ENCODE measurements at places on chromosomes 2 and 18. TPM values are rescaled to one million over a fixed set of nuclear protein-coding genes. Genes with fewer than 3 reads are reported as not detected.
A peak's percentile ranks its signal among the peaks of the same experiment; 100 is the strongest.

Gene SLC1A4
- 16.7 TPM for total RNA-seq

DNA sequence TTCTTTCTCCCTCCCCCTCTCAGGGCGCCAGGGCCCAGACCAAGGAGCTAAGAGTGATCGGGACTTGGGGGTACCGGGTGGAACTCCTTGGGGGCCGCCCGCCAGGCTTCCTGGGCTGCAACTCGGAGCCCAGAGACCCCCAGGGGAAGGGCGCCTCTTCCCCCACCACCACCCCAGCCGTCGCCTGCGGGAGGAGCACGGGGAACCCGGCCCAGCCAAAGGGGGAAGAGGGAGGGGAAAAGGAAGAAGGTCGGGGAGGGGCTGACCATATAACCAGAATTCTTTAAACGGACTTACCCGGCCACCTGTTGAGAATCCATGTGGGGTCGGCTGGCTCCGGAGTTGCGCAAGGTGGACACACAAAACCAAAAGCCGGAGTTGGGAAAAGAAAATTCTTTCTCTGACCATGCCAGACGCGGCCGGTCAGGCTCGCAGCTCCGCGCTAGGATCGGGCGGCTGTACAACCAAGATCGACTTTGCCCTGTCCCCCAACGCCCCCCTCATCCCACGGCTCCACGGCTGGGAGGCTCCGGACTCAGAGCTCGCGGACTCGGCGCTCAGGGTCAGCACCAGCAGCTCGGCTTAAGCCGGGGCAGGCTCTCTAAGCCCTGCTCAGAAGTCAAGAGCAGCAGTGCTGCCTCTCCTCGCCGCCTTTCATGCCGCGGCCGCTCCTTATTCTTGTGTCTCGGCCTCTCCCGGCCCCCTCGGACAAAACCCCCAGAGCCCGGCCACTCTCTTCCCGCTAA lies 6.3 kb upstream of the SIX3 start:
- DNase-seq, result no peak

Gene UGT1A5
- not detected for total RNA-seq

Gene SERPINB11
- not detected for total RNA-seq

Gene PUM2
- 88.1 TPM for total RNA-seq

DNA sequence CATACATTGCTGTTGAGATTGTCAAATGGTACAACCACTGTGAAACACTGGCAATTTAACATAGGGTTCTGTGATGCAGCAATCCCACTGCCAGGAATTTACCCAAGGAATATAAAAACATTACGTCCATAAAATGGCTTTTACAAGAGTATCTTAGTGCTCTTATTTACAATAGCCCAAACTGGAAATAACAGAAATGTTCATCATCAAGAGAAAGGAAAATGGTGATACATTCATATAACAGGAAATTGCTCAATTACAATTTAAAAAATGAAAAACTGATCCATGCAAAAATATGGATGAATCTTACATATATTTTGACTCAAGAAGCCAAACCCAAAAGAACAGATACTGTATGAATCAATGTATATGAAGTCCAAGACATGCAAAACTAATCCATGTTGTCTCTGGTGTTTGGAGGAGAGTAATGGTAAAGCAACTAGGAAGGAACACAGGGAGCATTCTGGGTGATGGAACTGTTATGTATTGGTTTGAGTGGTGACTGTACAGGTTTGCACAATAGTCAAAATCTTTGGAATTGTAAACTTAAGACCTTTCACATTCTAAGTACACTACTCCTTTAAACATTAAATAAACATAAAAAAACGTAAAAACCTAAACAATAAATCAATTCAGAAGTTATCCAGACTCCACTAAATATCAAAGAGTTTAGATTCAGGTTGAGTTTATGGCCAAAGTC lies 104.8 kb upstream of the WDR75 start:
- DNase-seq, result no peak

GRCh38 chr18:54150226-54150625 lies 74.2 kb downstream of the MBD2 start:
- DNase-seq, result no peak

Gene RPRD1A
- total RNA-seq, result 23.4 TPM

Gene RBM45
- total RNA-seq, result 14.3 TPM

GRCh38 chr18:63119647-63120046 lies 199.9 kb downstream of the BCL2 start:
- DNase-seq, result no peak

- no peak for DNase-seq
Observed at GRCh38 chr2:208142925-208143799, 2.8 kb downstream of the CRYGB start.

- DNase-seq, result no peak
Observed at GRCh38 chr18:14908541-14908940, 160.6 kb downstream of the ANKRD30B start.

GRCh38 chr2:133599211-133599803 lies 31.0 kb upstream of the NCKAP5 start:
- no peak for DNase-seq

Gene CD226
- 129 TPM for total RNA-seq

GRCh38 chr2:182541268-182541667 lies 114.4 kb upstream of the PDE1A start:
- DNase-seq, result no peak

Gene EVX2
- not detected for total RNA-seq

Gene NT5DC4
- not detected for total RNA-seq

Gene ACMSD
- not detected for total RNA-seq

DNA sequence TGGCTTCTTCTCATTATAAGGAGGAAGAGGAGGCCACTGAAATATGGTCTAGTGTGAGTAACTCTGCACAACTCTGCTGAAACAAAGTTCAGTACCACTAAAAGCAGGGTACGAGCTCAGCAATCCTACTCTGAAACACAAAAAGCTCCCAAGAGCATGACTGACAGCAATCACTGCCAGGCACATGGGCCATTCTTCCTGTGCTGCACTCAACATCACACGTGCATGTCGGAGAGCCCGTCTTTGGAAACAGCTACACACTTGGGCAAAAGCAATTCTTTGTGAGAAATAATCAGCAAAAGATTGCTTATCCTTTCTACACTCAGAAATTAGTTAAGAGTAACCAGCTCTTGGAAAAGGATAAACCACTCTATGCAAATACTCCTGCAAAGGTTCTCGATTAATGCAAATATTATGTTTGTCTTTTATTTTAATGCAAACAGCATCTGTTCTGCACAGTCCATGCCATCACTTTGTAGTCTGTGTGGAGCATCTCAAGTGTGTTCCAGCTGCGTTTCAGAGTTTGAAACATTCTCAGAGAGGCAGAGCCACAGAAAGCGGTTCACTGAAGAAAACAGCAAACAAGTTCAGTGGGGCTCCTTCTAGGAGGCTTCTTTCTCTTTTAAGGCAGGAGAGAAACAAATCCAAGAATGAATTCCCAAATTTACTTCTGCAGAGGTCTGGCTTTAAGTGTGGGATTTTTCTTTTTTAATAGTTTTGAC lies 145.0 kb downstream of the HDAC4 start:
- no peak for DNase-seq

DNA sequence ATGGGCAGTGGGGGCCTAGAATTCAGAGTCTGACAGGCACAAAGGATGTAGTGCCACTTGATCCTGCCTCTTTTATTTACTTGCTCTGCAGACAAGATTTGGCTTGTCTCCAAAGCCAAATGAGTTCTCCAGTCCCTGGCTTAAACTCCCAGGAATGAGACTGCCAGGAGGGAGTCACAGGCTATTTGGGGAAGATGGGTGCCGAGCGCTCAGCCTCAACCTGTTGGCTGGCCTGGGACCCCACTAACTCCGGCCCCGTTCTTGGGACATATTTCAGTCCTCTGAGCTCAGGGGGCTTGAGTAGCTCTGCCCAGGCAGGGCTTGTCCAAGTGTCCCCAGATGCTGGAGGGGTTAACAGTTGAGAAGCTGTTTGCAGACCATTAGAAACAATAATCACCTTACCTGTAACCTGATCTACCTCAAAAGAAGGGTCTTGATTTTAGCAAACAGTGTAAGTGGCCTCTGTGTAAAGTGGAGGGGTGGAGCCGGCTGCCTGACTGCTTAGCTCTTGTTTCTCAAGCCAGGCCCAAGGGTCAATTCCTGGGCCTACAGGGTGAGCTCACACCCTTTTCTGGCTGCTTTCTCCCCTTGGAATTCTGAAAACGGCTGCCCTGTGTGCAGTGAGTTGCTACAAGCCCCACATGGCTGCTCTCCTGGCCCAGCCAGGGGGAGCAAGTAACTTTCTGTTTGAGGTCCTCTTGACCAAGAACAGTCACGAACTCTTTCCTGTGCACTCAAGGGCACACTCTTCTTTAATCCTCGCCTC lies 27.1 kb upstream of the FZD5 start:
- no peak for DNase-seq

- peak; percentile 4 for DNase-seq
Observed at GRCh38 chr2:238106698-238107524, 6.8 kb downstream of the ESPNL start.

GRCh38 chr2:96550787-96551604 lies 14.4 kb downstream of the ARID5A start:
- no peak for DNase-seq

Gene FSHR
- total RNA-seq, result not detected

DNA sequence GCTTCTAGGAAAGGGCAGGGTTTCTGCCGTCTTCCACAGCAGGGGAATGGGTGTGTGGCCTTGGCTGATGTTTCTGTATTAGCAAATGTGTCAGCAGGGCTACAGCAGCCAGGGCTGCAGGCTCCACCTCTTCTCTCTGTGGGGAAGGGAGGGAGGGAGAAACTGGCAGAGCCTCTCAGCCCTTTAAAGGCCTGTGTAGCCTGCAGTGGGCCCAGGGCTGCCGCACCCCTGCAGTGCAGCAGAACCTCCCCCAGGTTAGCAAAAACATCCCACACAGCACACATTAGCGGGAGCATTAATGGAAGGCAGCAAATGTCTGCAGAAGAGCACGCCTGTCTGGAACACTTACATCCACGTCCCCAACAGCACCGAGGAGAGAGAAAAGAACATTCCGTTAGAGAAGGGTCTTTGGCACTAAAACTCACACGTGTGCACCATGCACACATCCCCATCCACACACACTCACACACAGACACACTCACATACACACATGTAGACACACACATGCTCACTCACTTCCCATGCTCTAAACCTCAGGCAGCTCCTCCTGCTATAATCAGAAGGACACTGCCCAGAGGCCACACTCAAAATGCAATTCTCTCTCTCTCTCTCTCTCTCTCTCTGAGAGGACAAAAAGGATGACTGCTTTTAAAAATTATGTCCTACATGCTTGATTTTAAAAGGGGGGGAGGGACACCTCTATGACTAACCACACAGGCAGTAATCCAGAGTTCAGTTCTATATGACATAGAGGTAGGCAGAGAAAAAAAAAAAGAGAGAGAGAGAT lies 24.1 kb downstream of the MRPL35 start:
- DNase-seq, result no peak

Gene SEPTIN10
- 0.66 TPM for total RNA-seq

DNA sequence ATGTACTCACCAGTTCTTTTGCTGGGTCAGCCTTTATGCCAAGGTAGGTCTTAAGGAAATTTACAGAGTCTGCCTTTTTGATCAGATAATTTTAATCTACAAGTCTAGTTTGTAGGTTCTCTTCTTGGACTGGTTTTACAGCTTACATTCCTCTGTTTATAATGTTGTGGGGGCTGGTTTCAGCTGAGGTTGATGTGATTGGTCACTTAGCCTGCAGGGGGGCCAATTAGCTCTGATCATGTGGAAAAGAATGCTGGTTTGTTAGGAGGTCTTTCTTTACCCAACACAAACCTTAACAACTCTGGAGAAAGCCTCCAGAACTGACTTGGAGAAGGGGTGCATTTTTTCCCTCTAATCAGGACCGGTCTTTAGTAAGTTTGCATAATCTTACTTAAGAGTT lies at the start of gene KCNJ13:
TSS of gene KCNJ13 (minus strand) at position 131 of the 400 bp plus-strand sequence. CDS start 5,203 bp downstream, outside the sequence.
- no peak for DNase-seq

DNA sequence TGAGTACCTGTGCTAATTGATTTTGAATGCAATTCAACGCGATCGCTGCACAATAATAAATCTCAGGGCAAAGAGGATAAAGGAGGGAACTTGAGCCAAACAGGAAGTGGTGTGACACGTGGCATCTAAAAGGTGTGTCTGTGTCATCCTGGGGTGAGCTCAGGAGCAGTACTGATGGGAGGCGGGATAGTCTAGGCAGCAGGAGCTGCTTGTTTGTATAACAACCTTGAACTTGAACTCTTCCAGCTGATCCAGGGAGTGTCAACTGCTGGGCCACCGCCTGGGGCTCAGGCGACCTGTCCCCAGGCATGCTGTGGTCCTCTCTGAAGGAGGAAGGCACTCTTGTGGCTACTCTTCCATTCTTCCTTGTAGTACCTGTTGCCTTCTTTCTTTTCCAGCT lies 61.2 kb downstream of the BOD1L2 start:
- no peak for DNase-seq

- no peak for DNase-seq
Observed at GRCh38 chr18:59690186-59690982, 6.8 kb downstream of the CCBE1 start.

Gene CIDEA
- total RNA-seq, result not detected

DNA sequence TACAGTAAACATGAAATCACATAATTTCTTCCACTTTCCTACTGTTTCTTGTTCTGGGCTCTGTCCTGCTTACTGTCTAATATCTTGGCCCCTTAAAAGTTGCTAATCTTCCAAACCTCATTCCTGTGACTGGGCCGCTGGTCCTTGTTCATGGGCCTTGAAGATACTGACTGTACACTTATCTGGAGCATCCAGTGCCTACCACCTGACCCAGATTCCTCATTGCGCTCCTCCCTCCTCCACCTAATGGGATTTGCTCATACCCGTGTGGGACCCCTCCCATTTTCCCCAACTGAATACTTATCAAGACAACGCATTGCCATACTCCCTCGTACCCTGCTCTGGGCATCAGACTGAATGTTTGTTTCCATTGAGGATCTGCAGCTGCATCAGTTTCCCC lies 6.1 kb upstream of the IL37 start:
- no peak for DNase-seq

DNA sequence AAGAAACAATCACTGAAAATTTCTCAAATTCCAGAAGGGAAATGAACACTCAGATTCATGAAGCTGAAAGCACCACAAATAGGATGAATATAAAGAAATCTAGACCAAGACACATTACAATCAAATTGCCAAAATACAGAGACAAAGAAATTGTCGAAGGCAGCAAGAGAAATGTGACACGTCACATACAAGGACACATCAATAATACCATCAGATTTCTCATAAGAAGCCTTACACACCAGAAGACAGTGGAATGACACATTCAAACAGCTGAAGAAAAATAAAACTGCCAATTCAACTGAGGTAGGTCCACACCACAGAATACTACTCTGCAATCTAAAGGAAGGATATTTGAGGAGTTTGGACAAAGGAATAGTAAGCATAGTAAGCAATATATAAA lies 27.4 kb downstream of the SRD5A2 start:
- DNase-seq, result no peak

DNA sequence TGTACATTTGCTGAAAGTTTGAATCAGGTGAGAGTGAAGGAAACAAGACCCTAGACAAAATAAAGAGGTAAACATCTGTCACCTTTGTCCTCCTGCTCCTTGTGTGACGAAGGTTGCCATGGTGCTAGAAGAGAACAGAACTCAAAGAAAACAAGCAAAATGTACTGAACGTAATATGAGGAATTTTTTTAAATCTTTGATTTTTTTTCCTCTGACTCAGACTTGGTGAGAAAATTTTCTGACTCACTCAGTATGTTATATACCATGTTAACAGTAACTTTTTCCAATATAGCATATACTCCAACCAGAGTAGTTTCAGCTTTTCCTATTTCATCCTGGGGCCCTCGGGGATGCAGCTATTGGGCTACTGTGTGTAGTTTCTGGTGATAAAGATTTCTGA lies 2114.6 kb upstream of the PIK3C3 start:
- no peak for DNase-seq

- no peak for DNase-seq
Observed at GRCh38 chr18:67790527-67790926, 274.0 kb upstream of the DSEL start.

- DNase-seq, result no peak
Observed at GRCh38 chr2:147909178-147909577, 64.3 kb downstream of the ACVR2A start.

GRCh38 chr2:85083092-85083491 lies 50.1 kb upstream of the TCF7L1 start:
- no peak for DNase-seq

All from activated T-cell treated with anti-CD3 and anti-CD28 coated beads, Interleukin-2, amount 50 U/mL, for 4 hours (primary cell).